ENCODE measurements at places on chromosomes 16 and 17.
A peak's percentile ranks its signal among the peaks of the same experiment; 100 is the strongest.

DNA sequence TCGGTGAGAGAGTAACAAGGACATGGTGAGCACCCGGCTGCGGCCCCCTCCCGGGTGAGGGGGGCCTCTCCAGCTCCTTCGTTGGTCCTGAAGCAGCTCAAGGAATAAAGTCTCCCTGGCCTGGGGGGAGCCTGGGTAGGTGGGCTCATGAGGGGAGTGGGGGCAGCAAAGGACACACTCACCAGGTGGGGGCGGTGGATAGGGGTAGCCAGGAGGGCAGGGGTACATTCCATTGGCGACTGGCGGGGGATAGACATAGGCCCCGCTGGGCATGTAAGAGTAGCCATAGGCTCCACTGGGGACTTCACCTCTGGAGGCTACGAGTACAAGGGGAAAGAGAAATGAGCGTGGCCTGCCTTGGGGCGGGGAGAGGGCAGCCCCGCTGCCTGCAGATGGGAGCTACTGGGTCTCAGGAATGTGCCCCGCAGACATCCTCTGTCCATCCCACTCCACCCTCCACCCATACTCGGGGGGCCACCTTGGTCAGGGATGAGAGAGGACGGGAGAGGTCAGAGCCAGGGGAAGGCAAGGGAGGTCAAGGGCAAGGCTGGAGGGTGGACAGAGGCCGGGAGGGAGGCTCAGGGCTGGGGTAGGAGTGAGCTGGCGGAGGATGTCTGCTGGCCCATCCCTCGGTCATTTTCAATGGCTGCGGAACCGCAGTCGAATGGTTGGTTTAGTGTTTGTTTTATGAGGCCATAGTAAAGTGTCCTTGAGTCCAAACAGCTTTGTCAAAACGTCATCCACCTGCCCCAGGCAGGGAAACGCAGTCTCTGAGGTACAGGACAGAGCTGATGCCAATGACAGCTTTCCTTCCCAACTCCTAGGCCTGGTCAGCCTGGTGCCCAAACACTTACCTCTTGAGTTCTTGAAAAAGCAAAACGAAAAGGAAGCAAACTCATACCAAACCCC lies 3.7 kb upstream of the UNC13D start:
- peak overlapping the region; percentile 43 for H3K27ac ChIP-seq
- peaks cover 92% of the 10 kb centered on the region for H3K36me3 ChIP-seq
- no peak for ATAC-seq
- no peaks in the 10 kb centered on the region for H3K4me1 ChIP-seq
- no peak overlapping the region for H3K4me3 ChIP-seq

GRCh38 chr17:12463102-12463501 lies 202.6 kb upstream of the MYOCD start:
- no peak for ATAC-seq

DNA sequence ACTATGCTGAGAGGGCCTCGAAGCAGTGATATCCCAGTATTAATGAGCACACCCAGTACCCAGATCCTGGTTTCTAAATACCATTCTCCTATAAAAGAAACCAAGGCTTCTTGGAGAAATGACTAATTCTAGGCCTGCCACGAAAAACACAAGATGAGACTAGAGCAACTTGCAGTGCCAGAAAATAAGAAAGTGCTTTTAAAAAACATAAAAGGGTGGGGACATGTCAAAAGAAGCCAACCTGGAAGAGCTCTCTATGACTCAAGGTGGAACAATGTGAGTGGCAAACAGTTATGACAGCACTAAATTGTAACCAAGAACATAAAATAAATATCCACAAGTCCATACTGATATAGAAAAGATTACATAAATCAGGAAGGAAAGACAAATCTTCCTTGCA lies 153.2 kb upstream of the KCNJ18 start:
- ATAC-seq = peak; percentile 83
- H3K36me3 ChIP-seq = peaks cover 74% of the 10 kb centered on the region
- no peaks in the 10 kb centered on the region for H3K27me3 ChIP-seq
- peak overlapping the region; percentile 79 for H3K27ac ChIP-seq

DNA sequence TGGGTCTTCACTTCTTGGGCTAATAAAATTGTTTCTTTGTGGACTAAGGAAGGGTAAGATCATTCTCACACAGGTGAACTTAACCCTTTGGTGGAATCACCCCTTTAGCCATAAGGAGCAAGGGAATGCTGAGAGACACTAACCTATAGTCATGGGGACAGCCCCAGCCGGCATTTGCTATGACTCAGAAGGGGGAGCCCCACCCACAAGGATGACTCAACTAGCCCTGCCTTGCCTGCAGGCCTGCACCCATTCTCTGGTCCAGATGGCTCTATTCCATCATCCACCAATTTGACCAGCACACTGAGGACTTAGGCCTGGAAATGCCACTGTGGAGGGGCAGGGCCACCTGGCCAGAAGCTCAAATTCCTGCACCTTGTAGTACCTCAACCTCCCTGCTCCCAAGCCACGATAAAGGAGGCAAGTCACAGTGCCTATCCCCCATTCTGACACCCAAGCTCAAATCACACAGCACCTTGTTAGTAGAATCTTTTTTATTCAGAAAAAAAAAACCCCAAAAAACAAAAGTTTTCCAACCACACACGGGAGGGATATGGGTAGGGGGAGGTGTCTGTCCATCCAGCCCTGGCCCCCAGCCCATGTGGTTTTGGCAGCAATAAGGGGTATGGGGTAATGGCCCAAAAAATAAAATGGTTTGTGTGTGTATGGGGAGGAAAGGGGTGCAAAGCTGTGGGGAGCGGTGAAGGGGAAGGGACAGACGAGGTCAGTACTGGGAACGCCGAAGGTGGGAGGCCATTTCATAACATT lies 3.0 kb downstream of the PFN1 start:
- H3K4me3 ChIP-seq = peak overlapping the region; percentile 91
- peaks cover 81% of the 10 kb centered on the region for H3K36me3 ChIP-seq
- H3K4me1 ChIP-seq = peaks cover 40% of the 10 kb centered on the region
- peak overlapping the region; percentile 94 for H3K27ac ChIP-seq
- no peaks in the 10 kb centered on the region for H3K27me3 ChIP-seq

DNA sequence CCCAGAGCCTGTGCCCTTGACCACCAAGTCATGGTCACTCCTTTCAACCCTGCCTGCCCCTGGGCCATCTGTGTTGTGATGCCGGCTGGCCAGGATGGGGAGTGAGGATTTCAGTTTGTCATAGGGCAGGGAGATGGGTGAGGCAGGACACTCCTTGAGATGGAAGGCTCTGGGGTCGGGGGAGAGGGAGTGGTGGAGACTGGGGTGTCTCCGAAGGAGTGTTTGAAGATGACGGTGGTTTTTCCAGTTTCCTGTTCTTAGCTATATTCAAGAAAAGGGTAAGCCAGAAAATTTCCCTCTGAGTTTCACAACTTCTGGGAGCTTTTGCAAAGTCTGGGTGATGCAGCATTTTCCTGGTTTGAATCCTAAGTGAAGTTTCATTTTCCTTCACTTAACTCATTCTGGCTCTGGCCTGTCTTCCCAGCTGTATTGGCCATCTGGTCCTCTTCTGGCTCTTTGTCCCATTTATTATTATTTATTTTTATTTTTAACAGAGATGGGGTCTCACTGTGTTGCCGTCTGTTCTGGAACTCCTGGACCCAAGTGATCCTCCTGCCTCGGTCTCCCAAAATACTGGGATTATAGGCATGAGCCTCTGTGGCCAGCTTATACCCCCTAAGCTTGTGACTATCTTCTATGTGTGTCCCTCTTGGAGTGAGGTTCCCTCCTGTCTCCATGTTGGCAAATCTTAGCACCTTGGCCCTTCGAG lies 27.7 kb downstream of the ABCC1 start:
- H3K36me3 ChIP-seq = peaks cover 78% of the 10 kb centered on the region
- no peaks in the 10 kb centered on the region for H3K27me3 ChIP-seq
- H3K4me3 ChIP-seq = peak overlapping the region; percentile 13
- peaks cover 17% of the 10 kb centered on the region for H3K4me1 ChIP-seq
- peak overlapping the region; percentile 78 for H3K27ac ChIP-seq

- peaks cover 21% of the 10 kb centered on the region for H3K27me3 ChIP-seq
- no peak overlapping the region for H3K27ac ChIP-seq
- H3K4me1 ChIP-seq = no peaks in the 10 kb centered on the region
These were observed 4.7 kb upstream of the SMTNL2 start for GRCh38 chr17:4579678-4580077.

Data from activated T-helper 17 cell treated with anti-CD3 and anti-CD28 coated beads, Interleukin-2, amount 50 U/mL, for 72 hours (primary cell).